ENCODE measurements at places on chromosomes 11 and 22.

DNA sequence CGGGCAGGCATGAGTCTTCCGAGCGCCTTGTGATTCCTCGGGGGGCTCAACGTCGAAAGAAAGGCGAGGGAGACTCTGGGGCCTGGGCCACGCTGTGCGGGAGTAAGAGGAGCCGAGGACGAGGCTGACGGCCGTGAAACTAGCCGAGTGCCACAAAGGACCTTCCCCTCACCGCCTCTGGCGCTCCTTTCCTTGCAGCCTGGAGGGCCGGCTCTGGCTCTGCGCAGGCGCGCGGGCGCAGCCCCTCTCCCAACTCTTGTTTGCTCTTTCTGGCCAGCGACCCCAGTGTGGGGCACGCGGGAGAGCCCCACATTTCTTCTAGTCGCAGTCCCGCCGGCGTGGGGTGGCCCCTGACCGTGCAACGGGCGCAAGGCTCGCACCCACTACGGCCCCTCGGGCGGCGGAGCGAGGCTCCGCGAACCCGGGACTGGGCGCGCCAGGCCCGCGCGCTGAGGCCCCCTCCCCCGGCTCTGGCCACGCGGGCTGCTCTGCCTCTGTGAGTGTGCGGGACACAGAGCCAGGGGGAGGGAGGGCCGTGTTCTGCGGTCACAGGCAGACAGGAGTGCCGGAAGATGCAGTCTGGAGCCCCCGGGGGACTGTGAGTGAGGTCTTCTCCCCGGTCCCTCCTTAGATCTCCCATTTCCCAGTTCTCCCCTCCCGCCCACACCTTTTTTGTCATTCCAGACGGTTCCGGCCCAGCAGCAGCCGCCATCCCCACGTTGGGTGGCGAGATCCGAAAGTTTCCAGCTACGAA, 1.0 kb upstream of the TOB2 start:
- peak; percentile 45 for DNase-seq

DNA sequence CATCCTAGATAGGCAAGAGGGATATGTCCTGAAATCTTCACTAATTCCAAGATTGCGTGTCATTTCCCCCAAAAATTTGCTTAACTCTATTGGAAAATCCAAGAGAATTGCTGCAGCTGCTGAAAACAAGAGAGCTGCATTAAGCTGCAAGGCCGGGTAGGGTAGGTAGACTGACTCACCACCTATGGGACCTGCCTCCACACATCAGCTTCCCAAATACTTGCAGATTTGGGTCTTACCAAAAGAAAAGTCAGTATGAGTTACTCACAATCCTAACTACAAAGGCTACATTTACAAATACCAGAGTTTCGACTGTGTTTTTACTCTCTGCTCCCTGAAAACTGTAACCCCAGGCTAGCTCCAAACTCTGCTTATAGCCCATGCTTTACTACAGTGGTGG, 142.5 kb upstream of the TEAD1 start:
- no peak for DNase-seq

- no peak for DNase-seq
Observed at GRCh38 chr11:86415026-86415425, 40.3 kb downstream of the CCDC81 start.

DNA sequence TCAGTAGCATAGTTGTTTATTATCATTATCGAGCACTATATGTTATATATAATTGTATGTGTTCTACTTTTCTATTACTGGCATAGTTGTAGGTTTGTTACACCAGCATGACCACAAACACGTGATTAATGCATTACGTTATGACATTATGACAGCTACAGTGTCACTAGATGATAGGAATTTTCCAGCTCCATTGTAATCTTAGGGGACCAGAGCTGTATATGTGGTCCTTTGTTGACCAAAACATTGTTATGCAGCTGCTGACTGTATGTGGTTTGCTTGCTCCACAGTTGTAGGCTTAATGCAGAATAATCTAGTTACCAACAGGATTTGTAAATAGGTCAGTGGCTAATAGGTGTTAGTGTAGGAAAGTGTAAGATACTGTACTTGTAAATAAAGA, 66.1 kb downstream of the HSD17B12 start:
- no peak for DNase-seq

GRCh38 chr11:115345361-115345760, 158.9 kb downstream of the CADM1 start:
- no peak for DNase-seq

GRCh38 chr11:117193130-117194020, 5.8 kb upstream of the TAGLN start:
- DNase-seq = no peak

DNA sequence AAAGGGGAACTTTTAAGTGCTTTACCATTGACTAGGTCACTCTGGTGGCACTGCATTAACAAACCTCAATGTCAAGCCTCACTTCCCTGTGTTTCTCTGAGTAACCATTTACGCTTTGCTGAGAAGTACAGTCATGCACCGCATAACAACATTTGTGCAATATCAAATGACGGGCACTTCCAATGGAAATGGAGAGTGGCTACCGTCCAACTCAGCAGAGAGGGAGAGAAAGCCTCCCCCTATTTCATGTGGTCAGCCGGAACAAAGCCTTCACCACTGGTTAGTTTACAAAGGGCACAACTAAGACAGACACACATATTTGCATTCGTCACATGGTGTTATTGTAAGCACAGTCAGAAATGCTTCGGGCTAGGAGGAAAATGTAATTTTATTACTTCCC, 117.3 kb downstream of the RASSF10 start:
- DNase-seq = no peak

DNA sequence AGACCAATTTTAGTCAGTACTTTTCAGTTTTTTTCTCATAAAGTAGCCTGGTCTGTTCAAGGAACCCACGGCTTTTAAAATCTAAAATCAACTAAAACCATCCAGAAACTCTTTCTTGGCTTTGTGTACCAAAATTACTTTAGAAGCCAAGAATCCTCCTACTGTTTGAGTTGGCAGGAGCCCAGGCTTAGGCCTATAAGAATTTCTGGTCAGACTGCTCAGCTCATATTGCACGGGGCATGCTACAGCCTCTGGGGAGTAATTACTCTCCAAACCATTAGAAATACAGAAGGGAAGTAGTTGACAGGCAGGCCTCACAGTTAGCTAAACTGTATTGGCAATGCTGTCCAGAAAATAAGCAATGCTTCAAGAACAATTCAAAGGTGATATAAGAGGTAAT, 1862.9 kb upstream of the RAG2 start:
- DNase-seq = no peak

DNA sequence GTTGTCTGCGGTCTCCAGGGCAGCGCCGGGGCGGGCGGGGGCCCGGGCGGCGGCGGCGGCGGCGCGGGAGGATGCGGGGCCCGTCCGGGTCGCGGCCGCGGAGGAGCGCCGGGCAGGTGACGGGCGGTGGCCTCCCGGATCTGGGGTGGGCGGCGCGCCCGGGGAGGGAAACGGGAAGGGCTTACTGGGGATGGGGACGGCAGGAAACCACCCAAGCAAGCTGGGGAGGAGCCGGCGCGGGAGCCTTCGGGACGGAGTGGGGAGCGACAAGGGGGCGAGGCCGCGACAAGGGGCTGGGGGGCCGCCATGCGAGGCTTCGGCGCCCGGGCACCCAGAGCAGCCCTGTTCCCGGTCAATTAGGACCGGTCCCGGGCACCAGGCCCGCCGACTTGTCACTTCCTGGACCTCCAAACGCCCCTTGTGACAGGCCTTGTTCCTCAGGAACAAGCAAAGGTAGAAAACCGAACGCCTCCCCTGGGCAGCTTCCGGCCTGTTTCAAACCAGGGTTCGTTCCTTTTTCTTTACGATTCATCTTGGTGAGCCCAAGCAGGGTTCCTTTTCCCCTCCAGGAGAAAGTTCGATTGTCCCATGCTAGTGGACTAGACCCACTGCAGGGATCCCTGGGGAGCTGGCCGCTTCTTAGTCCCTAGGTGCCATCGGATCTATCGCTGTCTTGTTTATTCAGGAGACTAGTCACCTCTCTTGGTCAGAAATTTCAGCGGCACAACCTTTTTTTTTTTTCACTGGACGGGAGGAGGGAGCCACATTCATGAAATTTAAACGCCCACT, 492 bp downstream of the JHY start:
- peak; percentile 37 for DNase-seq

- no peak for DNase-seq
Observed at GRCh38 chr11:75797116-75797515, 17.9 kb upstream of the UVRAG start.
